ENCODE measurements at places on chromosomes 16 and 17.
A peak's percentile ranks its signal among the peaks of the same experiment; 100 is the strongest.

DNA sequence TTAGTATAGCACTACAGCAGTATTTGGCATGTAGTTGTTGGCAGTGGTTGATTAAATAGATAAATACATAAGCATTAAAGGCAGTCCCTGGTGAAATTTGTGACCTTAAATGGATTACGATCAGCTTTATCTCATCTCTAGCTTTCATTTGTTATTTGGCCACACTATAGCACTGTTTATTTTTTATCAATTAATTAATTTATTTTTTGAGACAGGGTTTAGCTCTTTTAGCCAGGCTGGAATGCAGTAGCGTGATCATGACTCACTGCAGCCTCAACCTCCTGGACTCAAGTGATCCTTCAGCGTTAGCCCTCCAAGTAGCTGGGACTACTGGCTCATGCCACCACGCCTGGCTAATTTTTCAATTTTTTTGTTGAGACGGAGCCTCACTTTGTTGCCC is 18.7 kb upstream of the ARHGAP17 start:
- DNase-seq = no peak

DNA sequence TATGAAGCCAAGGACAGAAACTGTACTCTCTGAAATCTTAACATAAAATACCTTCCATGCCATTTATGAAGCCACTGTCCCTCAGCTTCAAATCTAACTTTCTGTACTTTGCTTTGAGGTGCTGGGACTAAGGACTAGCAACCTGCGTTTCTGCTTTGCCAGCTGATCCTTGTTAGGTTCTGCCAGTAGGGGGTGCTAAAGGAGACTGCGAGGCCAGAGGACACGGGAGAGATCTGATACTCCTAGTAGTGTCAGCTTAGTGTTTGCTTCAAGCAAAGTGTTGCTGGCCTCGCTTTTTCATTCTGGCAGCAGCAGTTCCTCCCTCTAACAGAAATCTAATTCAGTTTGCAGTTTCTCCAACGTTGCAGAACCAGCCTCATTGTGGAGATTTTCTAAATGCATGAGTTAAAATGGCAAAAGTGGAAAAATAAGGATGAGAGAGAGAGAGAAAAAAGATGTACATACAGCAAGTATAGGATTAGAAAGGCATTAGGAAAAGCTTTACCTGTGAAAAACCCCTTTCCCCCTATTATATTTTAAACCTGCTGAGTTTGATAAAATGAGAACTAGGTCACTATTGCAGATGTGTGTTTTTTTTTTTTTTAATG is 297.5 kb downstream of the CA10 start:
- peak; percentile 42 for DNase-seq

GRCh38 chr16:6966925-6967324 is 365.7 kb upstream of the RBFOX1 start:
- no peak for DNase-seq

GRCh38 chr16:1283996-1284616 is 25.3 kb upstream of the UBE2I start:
- DNase-seq = no peak

DNA sequence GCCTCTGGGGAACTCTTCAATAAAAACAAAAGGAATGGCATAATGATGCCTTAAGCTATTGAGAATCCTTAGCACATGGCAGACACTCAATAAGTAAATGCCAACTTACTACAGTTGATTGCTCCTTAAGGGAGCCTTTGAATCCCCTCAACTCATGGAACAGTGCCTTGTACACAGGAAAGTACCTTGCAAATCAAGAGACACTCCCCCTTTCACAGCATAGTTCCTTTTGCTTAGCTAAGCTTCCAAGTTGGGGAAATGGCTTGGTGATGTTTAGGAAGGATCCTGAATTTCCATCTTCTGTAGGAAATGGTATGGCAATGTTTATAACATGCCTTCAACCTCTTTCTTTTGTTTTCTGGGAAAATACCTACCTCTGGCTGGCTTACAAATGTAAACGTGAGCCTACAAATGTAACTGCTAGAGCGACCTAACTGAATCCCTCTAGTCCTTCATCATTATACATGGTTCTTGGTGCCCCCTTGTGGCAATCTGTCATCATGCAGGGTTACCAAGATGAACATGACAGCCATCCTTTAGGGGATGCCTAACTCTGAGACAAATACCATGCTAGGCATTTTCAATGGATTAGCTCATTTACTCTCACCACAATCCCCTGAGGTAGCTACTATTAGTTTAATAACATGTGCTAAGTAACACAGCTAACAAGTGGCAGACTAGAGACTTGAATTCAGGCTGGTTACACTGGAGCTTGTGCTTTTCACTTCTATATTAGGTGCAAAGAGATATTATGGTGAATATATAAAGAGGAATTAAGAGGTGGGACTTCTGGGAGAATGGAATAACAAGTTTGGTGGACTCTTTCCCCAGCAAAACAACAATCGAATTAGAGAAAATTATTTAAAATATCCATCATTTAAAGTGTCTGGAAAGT is 65.0 kb downstream of the MMD start:
- peak; percentile 84 for DNase-seq

- DNase-seq = no peak
Observed at GRCh38 chr16:3097266-3097665, 1.8 kb downstream of the ZSCAN10 start.

DNA sequence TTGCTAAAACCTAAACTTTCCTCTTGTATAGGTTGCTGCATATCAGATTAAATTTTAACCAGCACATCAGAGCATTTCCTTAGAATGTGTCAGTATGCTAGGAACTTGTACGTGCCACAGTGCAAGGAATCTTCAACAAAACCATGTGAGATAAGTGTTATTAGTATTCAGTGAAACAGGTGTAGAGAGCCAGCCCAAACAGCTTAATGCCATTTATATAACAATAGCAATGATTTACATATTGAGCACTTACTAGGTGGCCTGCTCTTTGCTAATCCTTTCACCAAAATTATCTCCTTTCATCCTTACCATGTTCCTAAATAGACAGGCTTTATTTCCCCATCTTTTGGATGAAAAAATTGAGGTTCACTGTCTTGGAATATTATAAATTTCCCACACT is 485.7 kb downstream of the HS3ST4 start:
- DNase-seq = no peak
